ENCODE measurements at places on chromosomes 7 and 10.

DNA sequence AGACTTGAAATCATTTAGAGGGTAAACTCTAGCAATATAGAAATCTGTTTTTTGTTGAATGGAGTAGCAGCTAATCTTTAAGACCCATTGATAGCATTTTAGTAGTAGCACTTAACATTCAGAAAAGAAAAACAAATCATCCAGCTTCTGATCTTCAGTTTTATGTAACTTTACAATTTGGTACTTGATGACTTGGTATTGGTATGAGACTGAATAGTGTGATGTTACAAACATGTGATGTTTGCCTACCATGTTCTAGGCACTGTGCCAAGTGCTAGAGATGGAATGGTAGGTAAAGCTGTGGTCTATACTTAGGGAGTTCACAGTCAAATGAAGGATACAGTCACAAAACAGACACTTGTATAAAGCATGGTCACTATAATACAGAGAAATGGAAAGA is 21.3 kb downstream of the ZEB1 start:
- DNase-seq, result no peak

DNA sequence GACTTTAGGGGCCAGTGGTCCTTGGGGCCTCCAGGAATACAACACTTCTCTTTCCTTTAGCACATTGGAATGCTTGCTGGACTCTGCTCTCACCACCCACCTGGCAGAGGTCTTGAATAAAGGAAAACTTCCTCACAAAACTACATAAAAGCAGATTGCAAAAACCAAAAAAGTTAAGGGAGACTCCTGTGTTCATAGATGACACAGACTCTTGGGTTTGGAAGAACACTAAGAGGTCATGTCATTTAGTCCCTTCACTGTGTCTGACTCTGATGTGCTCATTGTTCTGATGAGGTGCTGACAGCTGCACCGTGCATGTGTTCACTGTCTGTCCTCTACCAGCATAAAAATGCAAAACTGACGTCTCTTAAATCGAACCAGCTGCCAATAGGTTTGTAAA is 11.4 kb downstream of the BLNK start:
- no peak for DNase-seq

- no peak for DNase-seq
Observed at GRCh38 chr7:19617901-19618300, 90.9 kb downstream of the POLR1F start.

- no peak for DNase-seq
Observed at GRCh38 chr7:88539518-88539917, 220.0 kb upstream of the ZNF804B start.

DNA sequence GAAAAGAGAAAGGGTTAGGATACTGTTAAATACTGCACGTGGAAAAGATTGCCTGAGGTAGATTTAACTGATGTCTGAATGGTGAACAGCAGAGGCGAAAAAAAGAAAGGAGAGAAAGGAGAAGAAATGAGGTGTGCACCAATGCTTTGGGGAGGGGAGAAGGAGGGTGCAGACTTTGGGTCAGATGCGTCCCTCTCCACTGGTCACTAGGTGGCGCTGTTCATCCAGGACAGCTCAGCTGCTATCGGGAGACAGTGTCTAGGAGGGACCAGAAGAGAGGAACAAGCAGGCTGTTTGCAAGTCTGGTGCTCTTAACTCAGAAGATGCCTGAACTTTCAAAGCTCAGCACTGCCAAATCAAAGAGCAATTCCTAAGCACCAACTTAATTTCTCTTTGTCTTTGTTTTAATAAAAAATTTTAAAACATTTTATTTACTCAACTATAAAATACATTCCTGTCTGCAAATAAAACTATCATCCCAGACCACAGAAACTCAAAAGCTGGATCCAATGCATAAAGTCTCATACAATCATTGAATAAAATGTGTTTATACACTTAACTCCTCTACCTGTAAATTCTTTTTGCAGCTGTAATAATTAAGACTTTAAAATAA is 83.9 kb upstream of the PDLIM1 start:
- DNase-seq, result peak; percentile 58

DNA sequence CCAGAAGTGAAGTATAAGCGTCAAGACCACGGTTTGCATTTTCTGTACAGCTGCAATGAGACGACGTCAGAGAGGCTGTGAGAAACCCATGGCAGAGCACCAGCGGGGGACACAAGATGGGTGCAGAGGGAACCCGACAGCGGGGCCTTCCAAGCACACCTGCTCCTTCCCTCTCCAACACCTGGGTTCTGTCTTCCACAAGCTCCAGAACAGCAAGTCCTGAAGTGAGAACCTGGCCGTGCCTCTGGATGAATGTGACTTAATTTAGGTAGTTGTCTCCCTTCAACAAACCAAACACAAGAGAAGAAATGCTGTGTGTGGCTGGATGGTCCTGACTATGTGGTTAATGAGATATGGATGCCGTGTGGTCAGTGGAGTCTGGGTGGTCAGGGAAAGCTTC is 76.1 kb downstream of the ADAM12 start:
- DNase-seq, result no peak

GRCh38 chr10:110868981-110869380 is 2.7 kb upstream of the PDCD4 start:
- no peak for DNase-seq

GRCh38 chr10:26474026-26474425 is 35.9 kb downstream of the APBB1IP start:
- DNase-seq, result no peak

DNA sequence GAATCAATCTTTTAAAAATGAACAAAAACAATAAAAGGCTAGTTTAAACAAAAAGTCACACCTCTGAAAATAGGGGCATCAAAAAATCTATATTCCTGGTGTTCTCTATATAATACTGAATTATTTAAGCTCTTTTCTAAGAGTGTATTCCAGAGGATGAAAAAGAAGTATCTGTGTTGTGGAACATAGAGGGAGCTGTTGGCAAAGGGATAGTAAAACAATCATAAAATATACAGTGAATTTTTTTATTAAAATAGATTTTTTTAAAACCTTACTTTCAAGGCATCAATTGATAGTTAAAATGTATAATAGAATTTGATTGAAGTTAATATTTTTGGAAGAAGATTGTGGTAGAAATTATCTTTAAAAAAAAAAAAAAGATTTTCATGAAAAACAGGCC is 1409.1 kb upstream of the CELF2 start:
- no peak for DNase-seq

DNA sequence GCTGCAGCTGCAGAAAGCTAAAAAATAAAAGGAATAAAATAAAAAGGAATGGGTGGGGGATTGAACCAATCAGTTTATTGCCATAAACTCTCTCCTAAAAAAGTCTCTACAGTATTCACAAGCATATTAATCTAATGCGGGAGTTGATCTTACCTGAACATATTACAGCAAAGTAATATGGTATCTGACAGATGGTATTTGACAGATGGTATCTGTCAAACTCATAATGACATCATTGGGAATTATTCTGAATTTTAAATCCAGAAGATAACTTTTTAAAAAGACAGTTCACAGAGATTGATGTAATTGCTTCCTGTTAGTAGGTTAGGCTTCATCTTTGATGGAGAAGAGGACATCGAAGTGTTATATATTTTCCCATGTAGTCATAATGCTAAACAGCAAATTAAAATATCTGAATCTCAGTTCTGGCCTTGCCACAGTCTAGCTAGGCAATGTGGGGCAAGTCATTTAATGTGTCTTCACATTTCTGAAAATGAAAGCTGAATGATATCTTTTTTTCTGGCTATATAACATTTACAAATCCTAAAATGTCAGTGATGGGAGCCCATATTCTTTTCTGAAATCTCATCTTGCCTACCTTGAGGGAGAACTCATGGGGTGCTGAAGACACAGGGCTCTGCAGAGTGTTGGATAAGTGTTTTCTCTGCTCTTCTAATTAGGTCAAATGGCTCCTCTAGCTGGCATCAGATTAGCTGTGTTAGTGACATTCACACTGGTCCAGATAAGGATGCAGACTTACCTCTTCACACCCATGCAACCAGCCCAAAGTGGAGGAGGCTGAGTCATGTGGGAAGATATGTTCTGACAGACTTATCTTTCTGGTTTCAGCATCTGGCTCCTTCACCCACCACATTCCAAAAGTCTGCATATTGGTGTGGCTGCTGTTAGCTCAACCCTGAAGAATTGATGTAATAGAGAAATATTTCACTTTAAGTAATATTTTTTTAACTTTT is 2.1 kb upstream of the LIPM start:
- DNase-seq, result no peak

GRCh38 chr10:34168439-34168838 is 646.7 kb downstream of the PARD3 start:
- no peak for DNase-seq

- no peak for DNase-seq
Observed at GRCh38 chr10:131750973-131751826, 149.6 kb upstream of the PPP2R2D start.

- DNase-seq, result no peak
Observed at GRCh38 chr10:112848228-112848627, 101.8 kb upstream of the TCF7L2 start.

- no peak for DNase-seq
Observed at GRCh38 chr10:124384591-124385190, 34.0 kb downstream of the OAT start.

DNA sequence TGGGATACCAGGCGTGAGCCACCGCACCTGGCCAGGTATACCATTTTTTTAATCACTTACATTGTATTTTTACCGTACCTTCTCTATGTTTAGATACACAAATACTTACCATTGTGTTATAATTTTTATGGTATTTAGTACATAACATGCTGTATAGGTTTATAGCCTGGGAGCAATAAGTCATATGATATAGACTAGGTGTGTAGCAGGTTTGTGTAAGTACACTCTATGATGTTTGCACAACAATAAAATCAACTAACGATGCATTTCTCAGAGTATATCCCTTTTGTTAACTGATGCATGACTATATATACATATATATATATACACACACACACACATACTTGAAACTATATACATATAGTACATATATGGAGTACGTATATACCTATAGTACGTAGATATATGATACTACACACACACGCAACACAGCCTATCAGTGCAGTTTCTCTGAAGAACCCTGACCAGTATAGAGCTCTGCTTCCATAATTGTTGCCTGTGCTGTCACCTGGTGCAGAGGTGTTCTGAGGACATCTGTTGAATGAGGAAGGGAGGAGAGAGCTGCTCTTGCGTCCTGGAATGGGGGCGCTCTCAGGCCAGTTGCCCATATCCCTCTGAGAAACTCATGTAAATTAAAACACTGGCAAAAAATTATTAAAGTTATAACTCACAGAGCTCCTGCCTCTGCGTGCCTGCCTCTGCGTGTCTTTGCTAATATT is 315.3 kb downstream of the FGFR2 start:
- DNase-seq, result no peak

GRCh38 chr7:41247143-41247865 is 455.6 kb downstream of the INHBA start:
- no peak for DNase-seq

- DNase-seq, result no peak
Observed at GRCh38 chr7:67912437-67912836, 915.8 kb downstream of the TYW1 start.

DNA sequence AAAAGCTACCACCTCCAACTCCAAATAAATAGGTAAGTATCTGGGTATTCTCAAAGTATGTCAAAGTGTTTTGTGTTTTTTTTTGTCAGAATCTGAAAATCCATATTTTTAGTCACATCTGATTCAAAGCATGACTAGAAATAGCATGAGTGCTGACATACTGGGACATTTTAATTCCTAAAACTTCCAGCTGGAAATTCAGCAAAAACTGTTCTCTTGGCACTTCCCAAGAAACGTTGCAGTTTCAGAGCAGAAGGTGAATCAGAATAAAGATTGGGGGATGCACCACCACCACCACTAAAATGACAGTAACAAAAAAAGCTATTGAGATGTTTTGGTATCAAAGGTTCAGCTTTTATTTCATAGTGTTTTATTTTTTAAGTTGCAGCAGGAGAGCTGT is 724.6 kb upstream of the CELF2 start:
- no peak for DNase-seq

GRCh38 chr7:141701489-141702046 is 398 bp downstream of the DENND11 start:
- DNase-seq, result peak; percentile 30

- DNase-seq, result no peak
Observed at GRCh38 chr10:124688386-124688785, 55.8 kb downstream of the FAM53B start.

DNA sequence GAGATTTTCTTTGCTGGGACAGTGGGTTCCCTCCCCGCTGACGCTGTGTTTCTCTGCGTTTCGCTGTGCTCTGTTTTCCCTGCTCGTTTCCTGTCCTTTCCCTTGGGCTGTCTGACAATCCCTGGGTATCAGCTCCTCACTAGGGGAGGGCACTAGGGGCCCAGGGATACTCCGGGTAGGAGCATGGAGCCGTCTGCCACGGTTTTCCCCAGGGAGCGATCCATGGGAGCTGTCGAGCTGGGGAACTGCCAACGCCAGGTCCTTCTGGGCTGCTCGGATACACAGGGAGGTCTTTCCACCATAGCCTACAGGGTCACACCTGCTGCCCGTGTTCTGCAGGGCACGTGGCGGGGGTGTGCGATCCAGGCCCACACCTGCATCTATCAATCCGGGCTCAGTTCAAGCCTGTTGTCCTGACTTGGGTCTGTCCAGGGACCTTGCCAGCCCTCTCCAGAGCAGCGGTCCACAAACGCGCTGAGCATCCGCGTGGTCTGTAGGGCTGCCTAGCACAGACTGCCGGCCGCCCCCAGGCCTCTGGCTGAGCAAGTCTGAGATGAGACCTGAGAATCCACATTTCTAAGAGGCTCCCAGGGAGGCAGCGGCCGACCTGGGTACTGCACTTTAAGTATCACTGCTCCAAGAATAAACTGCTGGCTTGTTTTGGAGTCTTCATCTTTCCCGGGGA is 263.1 kb downstream of the ELFN1 start:
- peak; percentile 77 for DNase-seq

DNA sequence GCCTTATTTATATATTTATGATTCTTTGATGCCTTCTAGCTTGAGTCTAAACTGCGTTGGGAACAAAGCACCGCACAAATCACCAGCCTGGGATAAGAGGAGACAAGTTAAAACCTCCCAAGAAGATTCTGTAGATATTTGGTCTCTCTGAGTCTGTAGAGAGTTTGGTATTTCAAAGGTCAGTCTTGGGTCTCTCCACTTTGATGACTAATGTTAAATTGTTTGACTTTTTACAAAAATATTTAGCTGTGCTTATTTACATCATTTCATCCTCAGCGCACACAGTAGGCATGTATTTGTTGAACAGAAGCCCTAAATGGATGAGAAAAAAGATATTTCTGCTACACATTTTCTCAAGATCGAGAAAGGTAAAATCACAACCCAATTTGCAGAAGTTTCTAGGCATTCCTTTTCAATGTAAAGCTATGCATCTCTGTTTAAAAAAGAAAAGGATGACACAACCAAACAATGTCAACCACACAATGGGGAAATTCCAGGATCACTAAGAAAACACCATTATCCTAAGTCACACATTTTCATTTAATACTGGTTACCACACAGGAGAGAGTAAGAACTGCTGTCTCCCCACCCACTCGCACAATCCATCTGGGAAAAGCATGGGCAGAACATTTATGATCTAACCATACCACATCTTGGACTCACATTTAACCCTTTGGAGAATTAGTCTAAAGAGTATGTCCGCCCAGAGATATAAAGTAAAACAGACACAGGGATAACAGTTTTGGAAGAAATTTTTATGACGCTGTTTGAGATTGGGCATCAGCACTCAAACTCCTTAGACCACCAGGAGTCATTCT is 4.4 kb downstream of the CDK6 start:
- DNase-seq, result no peak

GRCh38 chr7:157895520-157896375 is 558.9 kb downstream of the DNAJB6 start:
- DNase-seq, result no peak

Measured in NCI-H2107 (cell line).